ENCODE measurements at places on chromosomes 11 and 22.

- DNase-seq: no peak
Observed at GRCh38 chr11:129590030-129590752, 214.5 kb downstream of the BARX2 start.

DNA sequence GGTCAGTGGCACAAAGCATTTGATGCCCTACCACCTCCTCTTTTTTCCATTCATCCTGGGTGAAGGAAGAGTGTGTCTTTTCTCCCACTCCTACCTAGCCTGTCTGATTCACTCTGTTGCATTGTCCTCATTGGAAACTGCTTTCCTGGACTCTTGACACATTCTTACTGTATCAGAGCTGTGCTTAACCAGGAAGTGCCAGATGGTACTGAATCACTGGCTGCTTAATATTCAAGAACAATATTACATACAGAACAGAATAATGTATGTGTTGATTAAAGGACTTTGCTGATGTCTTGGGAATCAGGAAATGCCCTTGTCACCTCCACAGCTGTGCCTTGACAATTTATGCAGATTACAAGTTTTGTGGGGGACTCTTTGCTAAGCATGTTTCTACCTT is 44.4 kb downstream of the SVIP start:
- DNase-seq: no peak

- DNase-seq: no peak
Observed at GRCh38 chr11:70048279-70049024, 29.7 kb upstream of the ANO1 start.

DNA sequence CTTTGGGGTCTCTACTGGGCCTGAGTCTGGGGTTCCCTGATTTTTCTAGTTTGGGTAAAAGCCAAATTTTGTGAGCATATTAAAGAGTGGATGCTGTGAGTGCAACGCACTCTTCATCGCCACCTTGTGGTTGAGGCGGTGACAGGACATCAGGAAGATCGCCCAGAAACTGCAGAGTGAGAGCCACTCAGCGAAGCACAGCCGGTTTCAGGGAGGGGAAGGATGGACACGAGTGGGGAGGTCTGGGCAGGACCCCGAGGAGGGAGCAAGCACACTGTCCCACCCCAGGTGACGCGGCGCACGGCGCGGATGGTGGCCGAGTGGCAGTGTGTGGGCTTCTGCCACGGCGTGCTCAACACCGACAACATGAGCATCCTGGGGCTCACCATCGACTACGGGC is 9.1 kb downstream of the SELENOO start:
- DNase-seq: peak; percentile 45

- DNase-seq: no peak
Observed at GRCh38 chr11:10004526-10005113, 289.4 kb downstream of the SBF2 start.

- no peak for DNase-seq
Observed at GRCh38 chr11:34514597-34514996, 1.0 kb upstream of the ELF5 start.

DNA sequence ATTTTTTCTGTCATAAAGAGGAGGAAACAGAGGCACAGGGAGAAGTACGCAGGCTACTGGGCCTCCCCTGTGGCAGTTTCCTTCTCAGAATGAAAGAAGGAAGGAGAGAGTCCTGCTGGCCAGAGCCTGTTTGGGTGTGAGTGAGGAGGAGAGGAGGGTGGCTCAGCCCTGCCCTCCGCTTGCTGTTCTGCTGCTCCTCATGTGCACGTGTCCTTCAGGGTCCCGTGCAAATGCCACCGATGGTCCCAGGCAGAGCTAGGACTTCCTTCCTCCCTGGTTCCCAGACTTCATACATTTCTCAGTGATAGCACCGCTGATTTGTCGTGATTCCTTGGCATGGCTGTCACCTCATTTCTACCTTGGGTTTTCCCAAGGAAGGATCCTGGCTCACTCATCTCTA is 88.7 kb downstream of the PKNOX2 start:
- no peak for DNase-seq

- no peak for DNase-seq
Observed at GRCh38 chr11:20259506-20259905, 99.2 kb upstream of the DBX1 start.
